Aortic smooth muscle cell (primary cell): ENCODE measurements at places on chromosomes 4 and X. TPM values are rescaled to one million over a fixed set of nuclear protein-coding genes. Genes with fewer than 3 reads are reported as not detected.

PSAPL1 gene
- not detected in 2 replicates for total RNA-seq

SLC9A6 gene
- total RNA-seq = 22.4 and 24.3 TPM in 2 replicates

MAGED4 gene
- 0.92 and 2.0 TPM in 2 replicates for total RNA-seq

CT45A10 gene
- not detected in 2 replicates for total RNA-seq

GLUD2 gene
- total RNA-seq = 2.9 and 8.9 TPM in 2 replicates

UTP14A gene
- total RNA-seq = 16.8 and 21.3 TPM in 2 replicates

RBM46 gene
- total RNA-seq = under 0.01 TPM in 1 of 2 replicates, not detected in the other

PF4V1 gene
- total RNA-seq = 0.40 TPM in 1 of 2 replicates, not detected in the other

TSPAN6 gene
- 16.8 and 17.3 TPM in 2 replicates for total RNA-seq

VCX3B gene
- not detected in 2 replicates for total RNA-seq

SORBS2 gene
- total RNA-seq = 3.4 and 6.1 TPM in 2 replicates

SORCS2 gene
- total RNA-seq = under 0.01 and 0.40 TPM in 2 replicates

MAGEC3 gene
- not detected in 2 replicates for total RNA-seq

NDST3 gene
- total RNA-seq = not detected in 2 replicates

EFHC2 gene
- total RNA-seq = 0.13 and 0.37 TPM in 2 replicates

GABRG1 gene
- total RNA-seq = not detected in 2 replicates

USP26 gene
- total RNA-seq = not detected in 2 replicates

SGMS2 gene
- 77.5 and 93.9 TPM in 2 replicates for total RNA-seq

SLC4A4 gene
- 0.40 and 0.44 TPM in 2 replicates for total RNA-seq

KLB gene
- total RNA-seq = under 0.01 and 0.06 TPM in 2 replicates

UPF3B gene
- 2.0 and 2.2 TPM in 2 replicates for total RNA-seq

GALNTL6 gene
- total RNA-seq = 0.06 TPM in 1 of 2 replicates, not detected in the other

OTC gene
- total RNA-seq = not detected in 2 replicates

HSFX1 gene
- total RNA-seq = 0.66 and 0.75 TPM in 2 replicates
